Fibroblast of skin of left biceps (primary cell): ENCODE measurements at places on chromosomes 16 and 17.

GRCh38 chr17:47275245-47275984 lies 21.8 kb downstream of the ITGB3 start:
- peak; percentile 87 for DNase-seq

DNA sequence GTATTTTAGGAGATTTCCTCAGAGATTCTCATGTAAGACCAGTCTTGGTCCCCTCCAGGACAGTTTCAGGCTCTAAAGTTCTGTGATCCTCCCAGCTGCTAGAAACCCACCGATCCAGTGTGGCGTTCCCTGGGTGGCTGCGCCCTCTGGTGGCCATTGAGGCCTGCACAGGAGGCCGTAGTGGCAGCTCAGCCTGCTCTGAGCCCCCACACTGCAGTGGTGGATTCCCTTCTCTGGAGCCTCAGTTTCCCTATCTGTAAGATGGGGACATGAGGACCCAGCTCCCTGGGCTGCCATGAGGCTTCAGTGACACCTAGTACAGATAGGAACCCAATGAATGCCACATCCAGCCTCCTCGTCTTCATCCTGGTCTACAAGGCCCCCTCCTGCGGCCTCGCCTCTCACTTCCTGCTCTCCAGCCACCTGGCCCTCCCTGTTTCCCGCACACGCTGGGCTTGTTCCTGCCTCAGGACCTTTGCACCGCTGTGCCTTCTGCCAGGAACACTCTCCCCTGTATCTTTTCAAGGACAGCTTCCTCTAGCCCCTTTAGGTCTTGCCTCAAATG lies 16.5 kb downstream of the CCDC102A start:
- DNase-seq, result peak; percentile 14

DNA sequence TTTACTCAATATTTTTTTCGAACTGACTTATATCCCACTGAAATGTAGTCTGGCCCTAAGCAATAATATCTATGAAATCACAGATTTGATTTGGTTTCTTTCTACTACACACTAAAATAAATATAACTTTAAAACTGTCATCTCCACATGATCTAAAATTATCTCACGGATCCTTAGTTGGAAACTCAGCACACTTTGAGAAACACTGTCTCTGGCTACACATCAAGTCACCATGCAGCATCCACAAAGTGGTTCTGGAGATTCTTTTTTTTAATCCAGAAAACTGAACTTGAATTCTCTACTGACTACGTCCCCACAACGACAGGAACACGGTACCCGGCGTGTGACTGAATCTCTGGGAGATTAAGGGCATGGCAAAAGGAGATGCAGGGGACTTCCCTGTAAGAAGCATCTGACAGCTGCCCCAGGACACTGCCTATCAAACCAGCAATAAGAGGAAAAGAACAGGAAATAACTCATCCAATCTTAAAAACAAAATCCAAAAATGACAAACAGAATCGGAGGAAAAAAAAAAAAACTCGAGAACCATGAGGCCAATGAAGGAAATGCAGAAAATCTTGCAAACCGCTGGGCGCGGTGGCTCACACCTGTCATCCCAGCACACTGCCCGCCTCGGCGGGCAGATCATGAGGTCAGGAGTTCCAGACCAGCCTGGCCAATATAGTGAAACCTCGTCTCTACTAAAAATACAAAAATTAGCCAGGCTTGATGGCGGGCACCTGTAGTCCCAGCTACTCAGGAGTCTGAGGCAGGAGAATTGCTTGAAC lies 141.0 kb upstream of the RCVRN start:
- DNase-seq, result no peak

GRCh38 chr16:27670071-27670810 lies 120.3 kb downstream of the KATNIP start:
- no peak for DNase-seq

- no peak for DNase-seq
Observed at GRCh38 chr16:75074920-75075687, 41.5 kb downstream of the LDHD start.

- DNase-seq, result no peak
Observed at GRCh38 chr17:5527601-5528250, 41.4 kb downstream of the MIS12 start.

GRCh38 chr17:28216528-28216927 lies 102.5 kb upstream of the TMEM97 start:
- DNase-seq, result no peak

DNA sequence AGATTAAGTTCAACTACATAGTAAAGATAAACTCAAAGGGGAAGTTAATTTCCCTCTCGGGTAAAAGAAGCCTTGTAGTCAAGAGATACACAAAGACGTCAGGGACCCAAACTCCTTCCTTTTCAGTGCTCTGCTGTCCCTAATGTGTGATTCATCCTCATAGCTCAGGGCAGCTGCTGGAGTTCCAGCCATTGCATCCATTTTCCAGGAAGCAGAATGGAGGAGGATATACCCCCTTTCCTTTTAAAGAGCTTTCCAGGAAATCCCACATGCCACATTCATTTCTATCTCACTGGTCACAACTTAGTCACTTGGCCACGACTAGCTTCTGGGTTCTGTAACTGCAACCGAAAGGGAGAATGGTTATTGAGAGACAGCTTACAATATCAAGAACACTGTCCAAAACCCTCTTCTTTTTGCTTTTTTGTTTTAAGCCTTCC lies 95.3 kb downstream of the SOCS1 start:
- no peak for DNase-seq

DNA sequence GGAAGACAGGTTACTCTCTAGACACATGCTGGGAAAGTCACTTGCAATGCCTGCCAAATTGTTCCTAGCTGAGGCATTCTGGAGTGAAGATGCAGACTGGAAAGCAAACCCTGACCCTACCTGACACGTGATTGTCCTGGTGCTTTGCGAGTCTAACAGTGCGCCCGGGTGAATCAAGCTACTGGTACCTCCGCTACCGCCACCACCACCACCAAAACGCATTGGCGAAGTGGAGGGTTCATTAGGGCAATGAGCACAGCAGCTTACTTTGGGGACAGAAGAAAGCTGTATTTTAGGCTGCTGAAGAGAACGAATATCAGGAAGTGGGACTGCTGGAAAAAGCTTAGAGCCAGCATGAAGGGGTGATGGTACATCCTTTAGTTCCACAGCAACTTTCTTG lies 7.0 kb downstream of the MARF1 start:
- DNase-seq, result no peak

DNA sequence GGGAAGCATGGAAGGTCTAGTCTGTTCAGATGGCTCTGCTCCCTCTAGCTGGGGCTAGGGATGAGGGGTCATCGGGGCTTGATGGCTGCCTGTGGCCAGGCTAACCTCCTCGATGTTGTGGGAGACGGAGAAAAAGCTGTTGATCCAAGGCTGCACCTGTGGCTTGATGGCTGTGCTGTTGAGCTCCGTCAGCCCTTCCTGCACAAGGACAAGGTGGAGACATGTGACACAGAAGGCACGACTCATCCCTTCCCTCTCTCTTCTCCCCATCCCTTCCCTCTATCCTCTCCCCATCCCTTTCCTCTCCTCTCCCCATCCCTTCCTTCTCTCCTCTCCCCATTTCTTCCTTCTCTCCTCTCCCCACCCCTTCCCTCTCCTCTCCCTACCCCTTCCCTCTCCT lies 28.2 kb downstream of the FCSK start:
- no peak for DNase-seq

DNA sequence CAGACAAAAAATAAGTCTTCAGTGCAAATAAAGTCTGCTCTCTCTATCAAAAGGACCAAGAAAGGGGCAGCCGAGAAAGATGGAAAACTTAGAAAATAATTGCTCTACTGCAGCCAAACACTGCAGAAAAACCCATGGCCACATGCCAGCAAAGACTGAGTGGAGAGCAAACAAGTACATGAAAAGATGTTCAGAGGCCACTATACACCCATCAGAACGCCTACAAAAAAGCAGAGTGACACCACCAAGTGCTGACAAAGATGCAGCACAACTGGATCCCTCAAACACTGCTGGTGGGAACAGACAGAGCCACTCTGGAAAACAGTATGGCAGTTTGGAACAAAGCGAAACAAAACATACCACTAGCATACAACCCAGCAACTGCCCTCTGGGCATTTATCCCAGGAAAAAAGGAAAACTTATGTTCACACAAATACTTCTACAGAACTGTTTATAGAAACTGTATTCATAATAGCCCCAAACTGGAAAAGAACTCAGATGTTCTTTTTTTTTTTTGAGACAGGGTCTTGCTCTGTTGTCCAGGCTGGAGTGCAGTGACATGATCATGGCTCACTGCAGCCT lies 36.7 kb downstream of the KIAA0753 start:
- DNase-seq, result no peak

DNA sequence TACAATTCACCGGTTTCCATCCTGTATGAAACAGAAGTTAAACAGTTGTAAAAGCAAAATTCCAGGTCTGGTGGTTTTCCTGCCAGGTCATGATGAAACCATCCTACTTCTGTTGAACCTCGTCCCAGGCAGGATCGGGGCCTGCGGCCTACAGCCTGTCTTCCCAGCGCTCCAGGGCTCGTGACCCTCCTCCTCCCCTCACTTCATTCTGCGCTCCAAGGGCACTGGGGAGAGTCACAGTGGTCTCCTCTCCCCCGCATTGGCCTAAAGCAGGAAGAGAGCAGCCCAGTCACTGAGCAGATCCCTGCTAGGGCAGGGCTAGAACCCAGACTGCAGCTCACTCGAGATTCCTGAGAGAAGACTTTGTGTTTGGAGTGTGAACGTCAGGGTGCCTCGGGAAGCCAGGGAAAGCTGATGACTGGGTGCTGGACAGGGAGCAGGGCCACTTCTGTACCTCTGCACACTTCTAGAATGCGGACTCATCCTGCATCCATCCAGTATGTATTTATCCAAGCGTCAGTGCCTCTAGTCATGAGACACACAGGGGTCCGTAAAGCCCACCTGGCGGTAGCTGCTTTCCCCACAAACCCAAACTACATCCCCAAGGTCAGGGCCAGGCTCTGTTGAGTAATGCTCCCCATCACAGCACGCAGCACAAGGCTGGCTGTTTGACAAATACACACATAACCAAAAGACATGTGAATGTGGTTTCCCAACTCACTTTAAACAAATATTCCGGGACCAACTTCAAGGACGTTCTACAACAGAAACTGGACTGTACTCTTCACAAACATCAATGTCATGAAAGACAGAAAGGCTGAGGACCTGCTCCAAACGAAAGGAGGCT lies 1.7 kb upstream of the ITGAE start:
- DNase-seq, result peak; percentile 40

- no peak for DNase-seq
Observed at GRCh38 chr16:52727849-52728248, 180.9 kb upstream of the TOX3 start.

GRCh38 chr16:68250951-68251350 lies 5.8 kb downstream of the PLA2G15 start:
- DNase-seq, result no peak

DNA sequence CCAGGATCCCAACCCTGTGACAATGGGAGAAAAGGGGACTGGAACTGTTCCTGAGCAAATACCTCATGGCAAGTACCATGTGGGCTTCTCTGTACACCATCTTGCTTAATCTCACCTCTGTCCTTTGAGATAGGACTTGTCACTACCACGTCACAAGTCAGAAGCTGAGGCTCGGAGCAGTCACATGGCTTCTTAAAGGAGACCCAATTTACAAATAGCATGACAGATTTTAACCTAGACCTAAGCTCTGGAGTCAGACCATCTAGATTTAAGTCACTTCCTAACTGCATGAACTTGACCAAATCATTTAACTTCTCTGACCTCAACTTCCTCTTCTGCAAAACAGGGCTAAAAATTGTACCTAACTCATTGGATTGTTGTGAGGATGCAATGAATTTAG lies 36.0 kb upstream of the CCL1 start:
- DNase-seq, result no peak

DNA sequence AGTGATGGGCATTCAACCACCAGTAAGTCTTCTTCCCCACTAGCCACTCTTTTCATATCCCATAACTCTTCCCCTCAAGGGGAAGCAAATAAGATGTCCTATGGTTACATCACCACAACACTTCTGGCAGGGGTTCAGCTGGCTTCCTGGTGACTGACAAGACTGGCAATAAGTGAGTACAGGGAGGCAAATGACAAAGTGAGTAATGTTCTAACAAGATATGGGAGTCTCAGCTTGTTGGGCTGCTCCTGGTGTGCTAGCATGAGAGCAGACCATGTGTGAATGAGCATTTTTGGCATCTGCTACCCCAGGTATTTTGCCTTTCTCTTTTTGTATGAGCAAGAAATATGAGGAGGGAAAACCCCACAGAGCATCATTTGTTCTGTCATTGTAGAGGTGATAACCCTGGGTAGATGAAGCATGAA lies 9.9 kb downstream of the TMIGD1 start:
- DNase-seq, result no peak

GRCh38 chr17:40564883-40565768 lies at the start of gene CCR7:
CCR7 (minus strand) TSS chr17:40565472; CDS start chr17:40565409, 63 bp downstream.
- no peak for DNase-seq

- DNase-seq, result no peak
Observed at GRCh38 chr17:42287305-42287976, 857 bp upstream of the STAT5A start.
